T-helper 2 cell (primary cell): ENCODE measurements at places on chromosomes 2 and 18.

- DNase-seq, result no peak
These were observed 53.0 kb downstream of the EPAS1 start for GRCh38 chr2:46350029-46350689.

- no peak for DNase-seq
These were observed 31.4 kb upstream of the CHN1 start for GRCh38 chr2:175036582-175037018.

DNA sequence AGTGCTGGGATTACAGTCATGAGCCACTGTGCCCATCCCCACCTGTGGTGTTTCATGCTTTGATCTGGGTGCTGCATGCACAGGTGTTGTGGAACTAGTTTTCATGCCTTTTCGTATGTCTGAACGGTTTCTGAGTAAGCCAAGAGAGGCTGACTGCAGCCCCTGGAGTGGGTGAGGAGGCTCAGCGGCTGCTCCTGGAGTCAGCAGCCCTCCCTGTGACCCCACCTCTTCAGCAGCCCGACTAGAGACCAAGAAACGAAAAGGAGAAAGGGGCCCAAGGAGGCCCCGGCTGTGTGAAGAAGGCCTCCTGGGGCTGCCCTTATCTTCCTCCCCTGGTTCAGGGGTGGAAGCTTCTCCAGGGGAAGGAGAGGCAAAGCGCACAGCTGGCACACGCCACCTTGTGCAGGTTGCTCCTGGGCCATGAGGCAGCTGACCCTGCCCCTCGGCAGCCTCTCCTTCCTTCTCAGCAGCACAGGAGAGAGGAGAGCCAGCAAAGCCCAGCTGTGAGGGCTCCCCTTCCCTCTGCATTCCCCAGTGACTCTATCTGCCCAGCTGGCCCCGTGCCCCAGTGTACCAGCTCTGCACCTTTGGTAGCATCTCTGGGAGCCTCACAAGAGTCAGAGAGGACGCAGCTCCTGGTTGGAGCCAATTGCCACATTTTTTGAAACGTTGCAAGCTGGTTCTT lies 182.5 kb upstream of the HS6ST1 start:
- no peak for DNase-seq

- no peak for DNase-seq
These were observed 40.0 kb upstream of the CYBRD1 start for GRCh38 chr2:171482308-171482707.

DNA sequence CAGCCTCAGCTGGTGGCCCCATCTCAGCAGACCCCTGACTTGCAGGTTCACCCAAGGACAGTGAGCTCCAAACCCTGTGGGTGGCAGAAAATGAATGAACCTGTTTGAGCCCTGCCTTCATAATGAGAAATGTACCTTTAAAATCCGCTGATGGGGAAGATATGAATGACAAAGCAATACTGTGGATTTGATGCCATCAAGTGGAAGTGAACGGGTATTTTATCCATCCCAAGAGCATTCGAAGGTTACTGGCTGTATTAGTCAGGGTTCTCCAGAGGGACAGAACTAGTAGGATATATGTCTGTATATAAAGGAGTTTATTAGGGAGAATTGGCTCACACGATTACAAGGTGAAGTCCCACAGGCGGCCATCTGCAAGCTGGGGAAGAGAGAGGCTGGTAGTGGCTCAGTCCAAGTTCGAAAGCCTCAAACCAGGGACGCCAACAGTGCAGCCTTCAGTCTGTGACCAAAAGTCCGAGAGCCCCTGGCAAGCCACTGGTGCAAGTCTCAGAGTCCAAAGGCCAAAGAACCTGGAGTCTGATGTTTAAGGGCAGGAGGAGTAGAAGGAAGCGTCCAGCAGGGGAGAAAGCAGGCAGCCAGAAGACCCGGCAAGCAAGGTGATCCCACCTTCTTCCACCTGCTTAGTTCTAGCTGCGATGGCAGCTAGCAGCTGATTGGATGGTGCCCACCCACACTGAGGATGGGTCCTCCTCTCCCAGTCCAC lies 32.1 kb downstream of the TOGARAM2 start:
- DNase-seq, result no peak

- DNase-seq, result no peak
These were observed 284.6 kb upstream of the CCDC68 start for GRCh38 chr18:55243857-55244256.

DNA sequence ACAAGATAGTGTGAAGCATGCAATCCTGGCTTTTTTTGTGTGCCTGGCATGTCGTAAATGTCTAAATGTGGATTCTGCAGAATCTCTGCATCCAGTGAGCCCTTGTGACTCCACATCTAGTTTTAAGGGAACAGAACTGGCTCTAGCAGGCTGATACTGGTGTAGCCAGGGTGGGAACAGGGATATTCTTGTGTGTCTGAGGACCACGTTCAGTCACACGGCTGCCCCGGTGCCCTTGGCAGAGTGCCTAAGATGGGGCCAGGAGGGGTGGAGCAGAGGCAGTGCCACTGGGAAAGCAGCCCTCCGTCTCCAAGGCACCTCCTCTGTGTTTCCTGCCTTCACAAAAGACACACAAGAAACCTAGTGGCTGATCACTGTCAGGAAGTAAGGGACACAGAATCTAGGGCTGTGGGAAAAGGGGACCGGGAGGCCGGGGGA lies 91.5 kb upstream of the PARD3B start:
- DNase-seq, result no peak

DNA sequence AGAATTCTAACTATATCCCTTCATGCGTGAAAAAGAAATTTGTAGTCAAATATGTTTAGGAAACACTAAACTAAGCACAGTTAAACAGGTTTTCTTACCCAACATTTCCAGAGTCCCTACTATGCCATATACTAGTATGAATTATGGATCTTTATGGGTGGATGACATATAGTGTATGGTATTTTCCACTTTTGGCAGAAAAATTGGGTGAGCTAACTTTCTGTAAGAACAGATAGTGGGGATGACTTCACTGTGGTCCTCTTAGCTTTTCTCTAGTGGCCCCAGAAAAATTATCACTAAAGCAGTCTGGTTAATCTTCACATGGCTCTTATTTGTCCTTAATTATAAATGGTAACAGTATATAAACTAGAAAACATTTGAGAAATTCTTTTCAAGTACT lies 240.0 kb upstream of the GULP1 start:
- no peak for DNase-seq

GRCh38 chr2:238742066-238742465 lies 105.8 kb upstream of the TWIST2 start:
- DNase-seq, result no peak

GRCh38 chr2:104745846-104746245 lies 108.1 kb upstream of the POU3F3 start:
- DNase-seq, result no peak

GRCh38 chr2:152814475-152815030 lies 96.1 kb downstream of the ARL6IP6 start:
- DNase-seq, result no peak

- DNase-seq, result no peak
These were observed 34.0 kb upstream of the MREG start for GRCh38 chr2:216047397-216047796.

DNA sequence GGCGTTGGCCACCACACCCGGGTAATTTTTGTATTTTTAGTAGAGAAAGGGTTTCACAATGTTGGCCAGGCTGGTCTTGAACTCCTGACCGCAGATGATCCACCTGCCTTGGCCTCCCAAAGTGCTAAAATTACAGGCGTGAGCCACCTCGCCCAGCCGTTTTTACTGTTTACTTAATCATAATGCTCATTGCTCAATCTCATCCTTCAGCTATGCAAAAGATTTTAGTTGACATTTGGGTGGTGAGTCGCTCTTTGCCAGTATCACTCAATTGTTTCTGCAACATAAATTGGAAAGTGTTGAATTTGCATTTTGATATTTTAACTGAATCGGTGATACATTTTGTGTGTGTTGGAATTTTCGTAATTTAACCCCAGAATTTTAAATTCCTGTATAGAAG lies 7.8 kb upstream of the ZNF532 start:
- DNase-seq, result no peak

DNA sequence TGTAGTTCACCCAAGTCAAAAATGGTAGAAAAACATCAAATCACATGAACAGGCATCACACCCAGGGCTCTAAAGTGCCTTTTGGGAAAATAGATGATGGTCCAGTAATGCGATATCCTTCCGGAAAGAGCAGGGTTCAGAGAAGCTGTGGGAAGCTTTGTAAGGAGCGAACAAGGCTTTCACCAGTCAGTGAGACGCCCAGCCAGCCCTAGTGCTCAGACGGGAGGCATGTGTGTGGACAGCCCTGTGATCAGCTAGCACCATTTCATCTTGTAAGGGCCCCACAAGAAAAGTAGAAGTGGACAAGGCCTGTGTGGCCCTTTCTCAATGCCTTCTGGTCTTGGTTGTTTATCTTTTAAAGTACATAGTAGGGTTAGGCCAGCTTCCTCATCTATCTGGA lies 76.1 kb downstream of the SMIM21 start:
- DNase-seq, result no peak

DNA sequence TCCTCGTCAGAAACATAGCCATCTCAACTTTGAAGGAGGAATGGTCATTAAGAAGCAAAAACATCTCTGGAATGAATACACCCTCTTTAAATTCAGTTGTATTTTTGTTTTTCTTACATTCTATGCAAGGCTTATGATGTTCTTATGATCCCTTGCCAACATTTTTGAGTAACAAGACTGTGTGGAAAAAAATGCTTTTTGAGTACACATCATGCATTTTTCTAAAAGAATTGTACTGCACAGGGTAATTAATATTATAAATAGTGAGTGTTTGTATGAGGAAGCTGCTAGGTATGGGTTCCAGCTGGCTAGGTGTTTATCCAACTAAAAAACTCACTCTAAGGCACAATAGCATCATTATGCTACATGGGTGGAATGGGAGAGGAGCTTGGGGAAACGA lies 59.0 kb upstream of the SPATS2L start:
- DNase-seq, result no peak

DNA sequence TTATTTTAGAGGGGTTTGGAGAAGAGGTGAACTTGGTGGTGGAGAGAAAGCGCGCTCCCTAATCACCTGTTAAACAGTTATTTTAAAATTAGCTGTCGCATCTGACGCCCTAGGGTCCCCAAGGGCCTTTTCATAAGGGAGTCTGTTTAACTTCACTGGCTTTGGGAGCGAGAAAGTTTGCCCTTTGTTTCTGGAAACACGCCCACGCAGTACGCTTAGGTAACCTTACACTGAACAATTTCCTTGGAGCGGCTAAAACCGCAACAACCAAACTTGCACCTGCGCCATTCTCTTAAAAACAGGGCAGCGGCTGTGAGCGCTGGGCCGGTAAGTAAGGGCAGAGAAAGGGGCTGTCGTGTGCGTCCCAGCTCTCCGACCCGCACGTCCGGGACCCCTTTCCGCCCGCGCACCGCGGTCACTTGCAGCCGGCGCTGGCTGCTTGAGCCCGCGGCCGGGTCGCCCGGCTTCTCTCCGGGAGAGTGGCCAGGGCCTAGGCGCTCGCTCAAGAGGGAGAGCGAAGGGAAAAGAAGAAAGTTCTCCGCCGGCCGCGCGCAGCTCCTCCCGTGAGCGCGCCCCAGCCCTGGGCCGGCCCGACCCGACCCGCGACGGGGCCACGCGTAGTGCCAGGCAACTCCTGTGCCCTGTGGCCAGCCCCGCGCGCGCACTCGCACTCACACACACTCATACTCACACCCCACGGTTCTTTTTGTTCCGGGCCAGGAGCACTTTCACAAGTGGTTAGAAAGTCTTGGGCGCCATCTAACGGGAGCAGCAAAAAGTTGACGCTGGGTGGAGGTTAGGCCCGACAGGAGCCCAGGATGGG lies 19.2 kb downstream of the POU3F3 start:
- no peak for DNase-seq

GRCh38 chr2:233022561-233022960 lies 9.5 kb upstream of the NGEF start:
- no peak for DNase-seq

DNA sequence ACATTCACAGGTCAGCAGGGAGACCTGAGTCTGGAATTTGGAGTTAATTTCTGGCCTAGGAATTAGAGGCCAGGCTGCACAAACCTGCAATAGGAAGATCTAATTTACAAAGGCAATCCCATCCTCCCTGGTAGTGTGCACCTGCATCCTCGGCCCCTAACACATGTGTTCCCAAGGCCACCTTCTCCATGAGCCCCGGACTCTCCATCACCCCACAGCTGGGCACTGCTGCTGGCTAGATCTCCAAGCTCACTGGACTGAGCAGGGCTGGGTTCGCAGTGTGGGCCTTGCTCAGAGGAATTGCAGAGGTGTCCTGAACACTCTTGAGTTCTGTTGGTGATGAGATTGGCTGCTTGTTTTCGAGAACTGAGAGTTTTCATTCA lies 162.6 kb upstream of the TWIST2 start:
- no peak for DNase-seq

DNA sequence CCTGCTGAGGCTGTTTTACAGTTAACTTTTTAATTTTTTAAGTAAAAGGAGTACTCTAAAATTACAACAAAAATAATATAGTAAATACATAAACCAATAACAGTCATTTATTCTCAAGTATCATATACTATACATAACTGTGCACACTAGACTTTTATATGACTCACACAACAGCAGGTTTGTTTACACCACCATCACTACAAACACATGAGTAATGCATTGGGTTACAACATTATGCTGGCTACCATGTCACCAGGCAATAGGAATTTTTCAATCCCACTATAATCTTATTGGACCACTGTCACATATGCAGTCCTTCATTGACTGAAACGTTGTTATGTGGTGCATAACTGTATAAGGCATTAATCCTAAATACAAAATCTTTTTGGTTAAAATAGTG lies 42.5 kb downstream of the RASGRP3 start:
- no peak for DNase-seq

GRCh38 chr18:23718731-23719130 lies 29.5 kb downstream of the LAMA3 start:
- no peak for DNase-seq

GRCh38 chr2:209322905-209323512 lies 100.8 kb upstream of the MAP2 start:
- DNase-seq, result no peak

DNA sequence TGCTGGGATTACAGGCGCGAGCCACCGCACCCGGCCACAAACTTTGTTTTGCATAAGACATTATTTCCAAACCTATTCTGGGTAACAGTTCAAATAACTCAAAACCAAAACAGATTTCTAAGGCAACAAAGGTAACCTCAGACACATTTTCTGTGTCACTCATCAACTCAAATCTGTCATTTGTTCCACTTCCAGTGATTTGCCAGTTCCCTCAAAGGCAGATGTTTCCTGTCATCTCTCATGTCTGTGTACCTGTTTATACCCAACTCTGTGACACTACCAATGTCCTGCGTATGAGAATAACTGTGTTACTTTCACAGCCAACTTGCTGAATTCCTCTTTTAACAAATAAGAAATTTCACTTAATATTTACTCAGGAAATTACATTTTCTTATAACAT lies 54.4 kb downstream of the SCN3A start:
- DNase-seq, result no peak

DNA sequence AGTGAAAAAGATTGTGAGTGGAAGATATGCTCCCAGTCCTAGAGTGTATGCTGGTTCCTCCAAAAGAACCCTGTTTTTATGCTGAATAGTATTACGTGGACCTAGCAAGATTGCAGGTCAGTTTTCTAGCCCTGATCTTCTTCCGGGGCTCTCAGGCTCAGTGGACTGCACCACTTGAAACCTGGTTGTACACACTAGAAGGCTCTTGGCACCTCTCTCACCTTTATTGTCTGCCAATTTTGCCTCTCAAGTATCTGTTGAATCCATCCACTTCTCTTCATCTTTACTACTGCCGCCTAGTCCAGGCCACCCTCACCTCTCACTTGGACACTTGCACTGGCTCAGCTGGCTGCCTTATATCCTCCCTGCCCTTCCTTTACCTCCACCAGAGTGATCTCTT lies 16.8 kb downstream of the TTC39C start:
- no peak for DNase-seq

GRCh38 chr2:101989740-101990460 lies 1.9 kb upstream of the IL1R2 start:
- no peak for DNase-seq

- DNase-seq, result no peak
These were observed 157.0 kb downstream of the DOCK10 start for GRCh38 chr2:224885291-224885690.
